ENCODE measurements at places on chromosomes 2 and 18. TPM values are rescaled to one million over a fixed set of nuclear protein-coding genes. Genes with fewer than 3 reads are reported as not detected.

DNA sequence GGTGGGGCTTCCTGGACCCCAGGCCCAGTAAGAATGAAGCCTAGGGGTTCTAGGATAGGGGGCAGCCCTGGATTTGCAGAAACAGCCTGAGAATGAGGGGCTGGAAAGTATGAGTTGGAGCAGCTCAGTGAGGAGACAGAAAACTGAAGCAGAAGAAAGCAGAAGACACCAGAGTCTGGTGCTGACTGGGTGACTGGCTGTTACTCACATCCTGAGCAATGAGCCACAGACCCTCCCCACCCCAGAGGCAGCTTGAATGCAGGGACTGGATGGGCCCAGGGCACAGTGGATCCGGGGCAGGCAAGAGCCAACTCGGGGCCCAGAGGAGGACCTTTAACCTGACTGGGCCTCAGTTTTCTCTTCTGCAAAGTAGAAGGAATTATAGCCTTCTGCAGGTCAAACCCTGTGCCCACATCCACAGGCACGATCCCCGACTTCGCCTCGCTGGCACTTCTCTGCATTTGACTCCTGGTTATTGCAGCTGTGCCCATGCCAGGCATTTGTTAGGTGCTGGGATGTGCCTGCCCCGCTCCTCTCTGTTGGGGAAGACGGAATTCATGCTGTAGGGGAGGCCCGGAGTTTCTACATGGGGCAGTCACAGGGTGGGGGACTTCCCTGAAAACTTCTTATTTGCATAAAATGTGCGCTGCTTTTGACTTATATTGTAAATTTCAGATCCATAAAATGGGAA is 8.5 kb downstream of the STEAP3 start:
- DNase-seq, result no peak

- no peak for DNase-seq
These were observed 10.7 kb downstream of the FN1 start for GRCh38 chr2:215425021-215425782.

The CNRIP1 gene
- total RNA-seq, result 33.1 TPM

DNA sequence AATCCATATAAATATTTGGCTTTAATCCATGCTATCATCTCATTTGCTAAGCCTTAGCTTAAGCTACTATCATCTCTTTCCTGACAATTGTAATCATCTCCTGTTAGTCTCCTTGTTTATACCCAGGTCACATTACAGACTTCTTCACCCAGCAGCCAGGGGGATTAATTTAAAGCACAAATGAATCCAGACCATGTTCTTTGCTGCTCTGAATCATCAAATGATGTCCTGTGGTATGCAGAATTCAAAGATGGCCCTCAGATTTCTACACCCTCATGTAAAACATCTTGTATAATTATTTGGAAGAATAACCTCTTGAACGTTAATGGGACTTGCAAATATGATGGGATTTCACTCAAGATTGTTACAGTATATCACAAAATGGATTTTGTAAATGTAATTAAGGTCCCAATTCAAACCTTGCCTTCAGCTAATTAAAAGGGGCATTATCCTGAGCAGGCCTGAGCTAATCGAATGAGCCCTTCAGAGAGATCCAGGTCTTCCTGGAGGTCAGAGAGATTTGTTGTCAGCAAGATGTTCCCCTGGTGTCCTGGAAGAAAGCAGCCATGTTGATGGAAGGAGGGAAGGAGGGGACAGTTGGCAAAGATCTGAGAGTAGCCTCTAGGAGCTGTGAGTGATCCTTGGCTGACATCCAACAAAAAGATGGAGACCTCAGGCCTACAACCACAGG is 241.1 kb upstream of the MMADHC start:
- no peak for DNase-seq

The TWIST2 gene
- 83.8 TPM for total RNA-seq

- no peak for DNase-seq
These were observed 1167.5 kb upstream of the ACVR2A start for GRCh38 chr2:146677280-146677679.

DNA sequence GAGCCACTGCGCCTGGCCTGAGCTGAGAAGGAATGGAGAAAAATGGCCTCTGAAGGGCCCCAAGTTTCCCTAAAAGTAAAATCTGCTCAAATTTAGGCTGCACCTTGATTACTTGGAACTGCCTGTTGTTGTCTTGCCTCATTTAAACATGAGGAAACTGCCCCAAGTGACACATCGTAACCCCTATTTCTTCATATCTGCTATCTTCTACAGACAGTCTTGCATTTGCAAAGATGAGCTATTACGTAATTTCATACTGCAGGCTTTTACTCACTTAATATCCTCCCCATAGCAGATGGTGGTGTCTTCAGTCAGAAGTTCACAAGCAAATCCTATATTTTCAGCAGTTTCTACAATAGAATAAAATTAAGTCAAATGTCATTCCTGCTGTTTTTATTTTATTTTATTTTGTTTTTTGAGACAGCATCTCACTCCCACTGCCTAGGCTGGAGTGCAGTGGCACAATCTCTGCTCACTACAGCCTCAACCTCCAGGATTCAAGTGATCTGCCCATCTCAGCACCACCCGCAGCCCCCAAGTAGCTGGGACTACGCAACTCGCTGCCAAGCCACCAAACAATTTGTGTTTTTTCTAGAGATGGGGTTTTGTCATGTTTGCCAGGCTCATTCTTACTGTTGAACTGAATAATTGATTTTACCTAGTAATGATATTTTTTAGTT is 45.3 kb upstream of the NARS1 start:
- DNase-seq, result no peak

- no peak for DNase-seq
These were observed 470.1 kb downstream of the DLGAP1 start for GRCh38 chr18:3985020-3985419.

The ITM2C gene
- total RNA-seq, result 206 TPM

All from sigmoid colon (tissue), 7 donors.